ENCODE measurements at places on chromosomes 5 and 9.

GRCh38 chr9:95753762-95754465 lies 121.6 kb upstream of the ERCC6L2 start:
- no peak for DNase-seq

DNA sequence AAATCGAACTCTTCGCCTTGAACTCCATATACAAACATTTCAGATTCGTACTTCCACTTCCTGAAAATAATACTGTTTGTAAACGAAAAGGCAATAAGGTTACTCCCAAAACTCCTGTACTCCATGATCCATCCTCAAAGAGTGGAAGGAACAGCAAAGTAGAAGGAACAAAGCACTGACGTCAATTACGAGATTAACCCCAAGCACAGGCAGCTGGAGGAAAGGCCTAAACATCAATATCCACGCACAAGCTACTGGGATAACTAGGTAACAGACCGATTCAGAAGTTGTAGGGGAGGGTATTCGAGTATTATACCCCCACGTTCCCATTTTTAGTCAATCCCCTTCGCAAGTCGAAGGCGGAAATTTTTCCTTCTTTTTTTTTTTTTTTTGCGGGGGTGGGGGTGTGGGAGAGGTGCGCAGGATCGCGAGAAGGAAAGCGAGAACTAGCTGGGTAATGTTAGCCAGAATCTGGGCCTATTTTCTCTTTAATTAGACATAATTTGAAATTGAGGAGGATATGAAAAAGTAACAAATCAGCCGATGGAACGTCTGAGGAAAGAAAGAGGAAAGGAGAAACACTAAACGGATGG lies 909 bp downstream of the AFF4 start:
- no peak for DNase-seq

GRCh38 chr5:180067986-180068385 lies 3.6 kb downstream of the RNF130 start:
- DNase-seq = no peak

DNA sequence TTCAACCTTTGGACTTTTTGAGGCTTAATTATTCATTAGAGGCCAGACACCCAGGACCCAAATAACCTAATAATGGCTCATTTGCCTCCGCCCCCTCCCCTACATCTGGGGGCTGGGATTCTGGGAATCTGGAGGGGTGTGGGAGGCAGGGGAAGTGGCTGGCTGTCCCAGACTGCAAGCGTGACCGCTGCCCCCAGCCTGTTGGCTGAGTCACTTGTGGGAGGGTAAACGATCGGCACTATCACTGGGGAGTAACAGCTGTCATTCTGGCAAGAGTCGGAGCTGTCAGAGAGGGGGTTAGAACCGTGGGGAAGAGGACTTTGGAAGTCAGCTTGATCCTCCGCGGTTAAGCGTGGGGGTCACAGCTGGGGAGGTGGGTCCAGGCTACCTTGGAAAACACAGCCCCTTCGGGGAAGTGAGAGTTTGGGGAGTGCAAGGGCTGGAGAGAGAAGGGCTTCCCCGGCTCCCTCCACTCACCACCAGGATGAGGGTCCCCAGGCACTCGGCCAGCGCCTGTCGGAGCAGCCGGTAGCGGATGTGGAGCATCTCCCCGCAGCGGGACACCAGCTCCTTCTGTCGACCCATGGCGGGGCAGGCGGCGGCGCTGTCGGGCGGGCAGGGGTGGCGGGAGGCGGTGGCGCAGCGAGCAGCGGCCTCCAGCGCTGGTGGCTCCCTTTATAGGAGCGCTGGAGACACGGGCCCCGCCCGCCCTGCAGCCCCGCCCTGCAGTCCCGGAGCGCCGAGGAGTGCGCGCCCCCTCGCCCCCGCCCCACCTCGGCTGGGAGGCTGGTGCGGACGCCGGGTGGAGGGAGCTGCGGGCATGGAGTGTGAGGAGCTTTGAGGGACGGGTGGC lies at the start of gene AQP3:
AQP3 (minus strand) TSS at position 648 of the 853 bp plus-strand sequence; CDS start at position 585, 63 bp downstream.
- peak; percentile 70 for DNase-seq

All from effector CD4-positive, alpha-beta T cell (primary cell).